ENCODE measurements at places on chromosomes 4 and X. TPM values are rescaled to one million over a fixed set of nuclear protein-coding genes. Genes with fewer than 3 reads are reported as not detected.

GRCh38 chrX:107721318-107721717 is 54.3 kb downstream of the TSC22D3 start:
- no peak for DNase-seq

PHEX gene
- total RNA-seq = 0.60 TPM

GIMD1 gene
- total RNA-seq = not detected

MAGEA2 gene
- total RNA-seq = not detected

CT45A1 gene
- not detected for total RNA-seq

DNA sequence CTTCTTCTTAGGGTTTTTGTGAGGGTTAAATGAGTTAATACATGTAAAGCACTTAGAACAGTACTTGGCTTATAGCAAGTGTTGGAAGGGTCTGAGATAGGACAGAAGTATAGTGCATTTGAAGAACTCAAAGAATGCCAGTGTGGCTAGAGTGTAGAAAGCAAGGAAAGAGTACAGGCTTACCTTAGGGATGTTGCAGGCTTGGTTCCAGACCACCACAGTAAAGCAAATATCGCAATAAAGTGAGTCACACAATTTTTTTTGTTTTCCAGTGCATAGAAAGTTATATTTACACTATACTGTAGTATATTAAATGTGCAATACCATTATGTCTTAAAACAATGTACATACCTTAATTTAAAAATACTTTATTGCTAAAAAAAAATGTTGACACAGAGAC is 41.3 kb downstream of the KIF4A start:
- DNase-seq = no peak

CDX4 gene
- total RNA-seq = not detected

GPR78 gene
- not detected for total RNA-seq

Data from foreskin keratinocyte (primary cell).